Stimulated activated CD8-positive, alpha-beta memory T cell treated with anti-CD3 and anti-CD28 coated beads, Interleukin-12 subunit alpha, Interleukin-12 subunit beta, amount 100 ng/mL, for 1 hour (primary cell): ENCODE measurements at places on chromosomes 11 and 22.

DNA sequence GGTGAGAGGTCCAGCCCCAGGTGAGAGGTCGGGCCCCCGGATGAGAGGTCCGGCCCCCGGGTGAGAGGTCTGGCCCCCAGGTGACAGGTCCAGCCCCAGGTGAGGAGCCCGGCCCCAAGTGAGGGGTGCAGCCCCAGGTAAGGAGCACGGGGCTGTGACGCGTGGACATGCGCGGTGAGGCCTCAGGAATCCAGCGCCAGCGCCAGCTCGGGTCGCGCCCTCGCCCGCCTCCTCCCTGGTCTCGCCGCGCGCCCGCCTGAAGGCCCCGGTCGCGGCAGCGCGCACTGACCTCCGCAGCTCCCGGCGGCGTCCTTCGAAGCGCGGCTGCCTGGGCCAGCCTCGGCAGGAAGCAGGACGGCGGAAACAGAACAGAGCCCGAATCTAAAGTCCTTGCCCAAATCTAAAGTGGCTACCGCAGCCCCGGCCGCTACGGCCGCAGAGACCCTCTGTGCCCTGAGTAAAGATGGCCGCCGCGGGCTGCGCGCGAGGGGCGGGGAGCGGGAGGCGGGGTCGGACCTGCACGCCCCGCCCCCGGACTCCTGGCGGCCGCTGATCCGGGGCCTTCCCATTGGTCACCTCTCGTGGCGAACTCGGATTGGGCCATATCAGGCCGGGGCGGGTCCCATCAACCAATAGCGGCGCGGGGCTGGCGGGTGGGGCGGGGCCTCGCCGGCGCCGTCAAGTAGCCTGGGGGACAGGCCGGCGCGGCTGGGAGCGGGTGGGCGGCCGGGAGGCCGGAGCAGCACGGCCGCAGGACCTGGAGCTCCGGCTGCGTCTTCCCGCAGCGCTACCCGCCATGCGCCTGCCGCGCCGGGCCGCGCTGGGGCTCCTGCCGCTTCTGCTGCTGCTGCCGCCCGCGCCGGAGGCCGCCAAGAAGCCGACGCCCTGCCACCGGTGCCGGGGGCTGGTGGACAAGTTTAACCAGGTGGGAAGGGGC, at the start of the genes ALG12 and CRELD2:
TSS of gene ALG12 (minus strand) at position 465 of the 937 bp plus-strand sequence. CDS start 4,673 bp downstream, outside the sequence.
TSS of gene CRELD2 (plus strand) at position 661 of the 937 bp plus-strand sequence. CDS start at position 797, 136 bp downstream.
- peak; percentile 96 for DNase-seq

DNA sequence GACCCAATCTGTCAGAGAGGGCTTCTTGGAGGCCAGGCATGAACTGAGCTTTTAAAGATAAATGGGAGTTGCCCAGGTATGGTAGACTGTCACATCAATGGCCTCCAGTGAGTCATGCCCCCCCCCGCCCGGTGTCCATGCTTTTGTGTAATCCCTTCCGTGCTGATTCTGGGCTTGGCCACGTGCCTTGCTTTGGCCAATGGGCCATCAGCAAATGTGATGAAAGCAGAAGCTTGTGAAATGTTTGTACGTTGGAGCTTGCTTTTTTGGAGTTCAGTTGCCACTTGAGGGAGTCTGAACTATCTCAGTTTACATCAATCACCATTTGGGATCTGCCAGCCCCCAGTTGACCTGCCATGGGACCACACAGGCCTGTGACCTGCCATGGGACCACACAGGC, 4.3 kb upstream of the THY1 start:
- no peak for DNase-seq

DNA sequence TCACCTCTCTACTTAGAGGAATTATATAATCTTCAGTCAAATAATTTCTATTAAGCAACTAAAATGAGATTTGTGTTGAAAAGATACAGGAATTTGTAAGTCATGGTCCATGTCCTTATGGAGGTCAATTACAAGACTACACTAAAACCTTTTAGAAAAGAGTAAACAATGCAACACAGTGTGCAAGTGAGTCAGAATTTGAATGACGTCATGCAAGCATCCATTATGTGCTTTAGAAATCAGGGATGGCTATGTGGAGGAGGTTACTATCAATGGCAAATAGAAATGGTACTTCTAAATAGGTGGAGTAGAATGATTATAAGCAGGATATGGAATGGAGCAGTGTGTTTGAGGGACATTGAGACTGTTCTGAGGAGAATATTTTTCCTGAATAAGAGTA, 16.6 kb downstream of the OR10D3 start:
- no peak for DNase-seq

GRCh38 chr11:17703951-17704350, 15.4 kb upstream of the MYOD1 start:
- DNase-seq, result no peak

- DNase-seq, result no peak
These were observed 72.8 kb upstream of the PICALM start for GRCh38 chr11:86141727-86142126.

DNA sequence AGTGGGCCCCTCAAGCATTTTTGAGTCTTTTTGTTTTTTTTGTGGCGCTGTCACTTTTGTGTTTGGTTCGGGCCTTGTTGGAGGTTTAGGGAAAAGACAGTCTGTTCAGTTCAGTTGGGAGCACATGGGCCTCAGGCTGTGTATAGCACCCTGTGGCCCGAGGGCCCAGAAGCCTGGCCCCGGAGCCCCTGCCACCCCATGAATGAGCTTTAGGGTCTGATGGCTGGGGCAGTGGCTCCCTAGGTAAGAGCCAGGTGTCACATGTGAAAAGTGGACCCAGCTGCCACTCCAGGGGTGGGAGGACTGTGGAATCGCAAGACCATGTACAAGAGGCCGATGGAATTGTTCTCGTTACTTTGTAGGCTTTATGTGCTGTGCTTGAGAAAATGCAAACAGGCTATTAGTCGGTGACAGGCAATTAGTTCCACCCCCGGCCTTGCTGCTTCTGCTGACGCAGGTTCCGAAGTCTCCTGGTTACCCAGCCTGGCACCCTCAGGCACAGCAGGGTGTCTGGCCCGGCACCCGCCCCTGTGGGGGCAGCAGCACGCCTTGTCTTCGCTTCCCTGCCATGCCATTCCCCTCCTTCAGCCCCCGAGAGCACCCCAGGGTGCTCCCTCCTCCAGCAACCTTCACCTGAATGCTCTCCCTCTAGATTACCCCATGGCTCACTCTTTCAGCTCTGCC, 38.2 kb upstream of the PARVG start:
- DNase-seq, result no peak

GRCh38 chr22:22348127-22348814, 103.7 kb downstream of the VPREB1 start:
- DNase-seq, result no peak

GRCh38 chr11:65854852-65855837, 2.8 kb downstream of the CFL1 start:
- no peak for DNase-seq

- DNase-seq, result no peak
These were observed 8.0 kb downstream of the ARHGAP1 start for GRCh38 chr11:46692450-46692849.

DNA sequence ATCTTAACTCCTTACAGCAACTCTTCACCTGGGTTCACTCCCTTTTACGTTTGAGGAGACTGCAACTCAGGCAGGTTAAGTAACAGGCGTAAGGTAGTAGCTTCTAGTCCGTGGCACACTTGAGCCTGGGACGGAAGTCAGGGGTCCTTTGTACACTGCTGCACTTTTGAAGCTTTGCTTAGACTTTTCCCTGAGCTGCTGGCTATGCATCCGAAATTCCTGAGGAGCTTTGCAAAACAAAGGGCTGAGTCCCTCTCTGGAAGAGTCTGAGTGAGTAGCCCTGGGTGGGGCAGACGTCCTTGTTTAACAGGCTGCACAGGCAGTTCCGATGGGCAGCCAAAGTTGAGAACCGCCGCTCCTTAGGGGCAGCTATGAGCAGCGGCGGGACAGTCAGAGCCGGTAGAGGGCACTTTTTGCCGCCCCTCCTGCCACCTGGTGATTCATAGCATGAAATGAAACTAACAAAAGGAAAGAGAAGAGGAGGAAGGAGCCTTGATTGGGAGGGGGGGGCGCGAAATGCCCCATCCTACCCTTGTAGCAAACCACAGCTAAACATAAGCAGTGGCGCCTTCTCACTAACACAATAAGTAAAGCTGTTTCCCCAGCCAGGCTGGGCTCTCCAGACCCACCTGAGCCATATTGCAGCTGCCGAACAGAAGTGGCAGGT, 1.4 kb downstream of the TMEM109 start:
- peak; percentile 44 for DNase-seq

DNA sequence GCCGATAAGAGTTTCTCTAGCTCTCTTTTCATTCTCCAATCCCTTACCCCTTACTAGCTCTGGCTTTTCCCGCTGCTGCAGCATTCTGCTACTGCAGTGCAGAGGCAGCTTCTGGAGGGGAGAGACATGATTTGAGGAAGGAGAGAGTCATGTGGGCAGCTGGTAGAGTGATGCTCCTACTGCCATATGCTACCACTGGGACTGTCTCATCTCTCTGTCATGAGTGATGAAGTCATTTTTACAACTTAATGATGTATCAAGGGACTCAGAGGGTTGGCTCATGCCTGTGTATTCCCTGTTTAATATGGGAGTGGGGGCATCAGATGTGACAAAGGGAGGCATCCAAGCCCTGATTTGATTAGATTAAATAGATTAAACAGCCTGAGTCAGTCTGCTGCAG, 11.3 kb downstream of the SLC17A6 start:
- no peak for DNase-seq

DNA sequence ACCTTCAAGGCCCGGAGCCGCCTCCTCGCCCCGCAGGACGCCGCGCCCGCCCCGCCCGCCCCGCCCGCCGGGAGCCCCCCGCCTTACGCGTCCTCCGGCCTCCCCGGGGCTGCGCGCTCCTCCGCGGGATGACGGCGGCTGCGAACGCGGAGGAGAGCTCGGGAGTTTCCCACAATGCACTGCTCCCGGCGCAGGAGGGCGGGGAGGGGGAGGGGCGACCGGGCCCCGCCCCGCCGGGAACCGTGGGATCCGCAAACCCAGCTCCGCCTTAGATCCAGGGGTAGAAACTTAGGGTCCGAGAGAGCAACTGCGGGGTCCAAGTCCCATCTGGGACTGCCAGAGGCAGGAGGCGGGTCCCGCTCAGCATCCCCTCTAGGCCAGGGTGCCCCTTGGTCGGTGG, at the start of gene CEND1:
TSS of gene CEND1 (minus strand) at position 148 of the 400 bp plus-strand sequence. CDS start 1,514 bp downstream, outside the sequence.
- no peak for DNase-seq

- no peak for DNase-seq
These were observed 329.9 kb upstream of the LRRC4C start for GRCh38 chr11:41789376-41789775.

- DNase-seq, result no peak
These were observed 43.9 kb downstream of the ELFN2 start for GRCh38 chr22:37383341-37383740.

- DNase-seq, result no peak
These were observed 118.9 kb downstream of the MRTFA start for GRCh38 chr22:40517631-40518030.

DNA sequence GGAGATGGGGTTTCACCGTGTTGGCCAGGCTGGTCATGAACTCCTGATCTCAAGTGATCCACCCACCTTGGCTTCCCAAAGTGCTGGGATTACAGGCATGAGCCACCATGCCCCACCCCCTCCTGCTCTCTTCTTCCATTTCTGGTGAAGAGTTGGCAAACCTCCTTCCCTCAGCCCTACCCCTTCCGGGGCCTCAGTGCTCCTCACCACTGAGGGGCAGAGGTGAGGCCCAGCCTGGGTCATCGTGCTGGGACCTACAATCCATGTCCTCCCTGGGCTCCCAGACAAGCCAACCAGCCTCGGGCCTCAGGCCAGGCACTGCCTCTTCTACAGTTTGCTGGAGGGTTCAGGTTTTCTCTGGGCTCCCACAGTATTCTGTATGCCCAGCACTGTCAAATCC, 14.8 kb upstream of the TPBGL start:
- DNase-seq, result no peak

- no peak for DNase-seq
These were observed 411.3 kb downstream of the INSC start for GRCh38 chr11:15526032-15526431.

DNA sequence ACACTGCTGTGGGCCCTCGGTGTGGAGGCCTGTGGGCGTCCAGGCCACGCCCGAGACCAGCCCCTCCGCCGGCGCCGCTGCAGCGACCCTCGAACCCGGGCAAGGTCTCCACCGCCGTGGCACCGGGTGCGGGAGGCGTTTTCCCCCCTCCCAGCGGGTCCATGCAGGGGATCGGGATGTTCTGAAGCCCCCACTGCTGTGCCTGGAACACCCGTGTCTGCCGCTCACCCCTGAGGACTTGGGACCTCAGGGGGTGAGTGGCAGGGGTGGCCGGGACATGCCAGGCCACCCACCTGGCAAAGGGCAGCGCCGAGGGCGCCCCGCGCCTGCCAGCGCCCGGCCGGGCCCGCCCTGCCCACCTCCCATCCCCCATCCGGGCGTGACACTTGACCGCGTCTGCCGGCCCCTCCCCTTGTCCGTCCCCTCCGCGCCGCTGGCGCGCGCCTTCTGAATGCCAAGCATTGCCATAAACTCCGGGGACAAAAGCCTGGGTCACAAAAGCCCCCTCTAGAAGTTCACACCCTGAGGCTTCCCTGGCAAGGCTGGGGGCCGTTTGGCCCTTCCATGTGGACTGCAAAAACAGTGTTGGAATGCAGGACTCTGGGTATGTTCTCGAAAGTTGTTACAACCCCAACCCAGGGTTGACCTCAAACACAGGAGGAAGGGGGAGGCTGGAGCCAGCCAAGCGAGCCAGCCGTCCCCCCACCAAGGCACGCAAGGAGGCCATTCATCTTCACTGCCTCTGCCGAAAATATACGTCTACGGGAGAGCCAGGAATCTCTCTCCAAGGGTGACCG, 819 bp upstream of the KCNQ1OT1 start:
- DNase-seq, result no peak

GRCh38 chr11:88384004-88384668, 46.6 kb upstream of the CTSC start:
- DNase-seq, result no peak

GRCh38 chr22:38448945-38449745, 5.9 kb downstream of the KCNJ4 start:
- no peak for DNase-seq

GRCh38 chr11:86103808-86104207, 34.9 kb upstream of the PICALM start:
- DNase-seq, result no peak

DNA sequence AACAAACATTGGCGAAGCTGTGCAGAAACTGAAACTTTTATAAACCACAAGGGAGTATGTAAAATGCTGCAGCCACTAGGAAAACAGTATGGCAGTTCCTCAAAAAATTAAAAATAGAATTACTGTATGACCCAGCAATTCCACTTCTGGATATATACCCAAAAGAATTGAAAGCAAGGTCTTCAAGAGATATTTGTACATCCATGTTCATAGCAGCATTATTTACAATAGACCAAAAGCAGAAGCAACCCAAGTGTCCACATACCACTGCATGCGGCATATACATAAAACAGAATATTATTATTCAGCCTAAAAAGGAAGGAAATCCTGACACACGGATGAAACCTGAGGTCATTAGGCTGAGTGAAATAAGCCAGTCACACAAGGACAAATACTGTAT, 85.8 kb downstream of the RELT start:
- no peak for DNase-seq

GRCh38 chr11:10401256-10401655, 53.8 kb upstream of the AMPD3 start:
- no peak for DNase-seq

GRCh38 chr22:38215156-38216038, 13.6 kb downstream of the MAFF start:
- DNase-seq, result no peak

- peak; percentile 14 for DNase-seq
These were observed 465 bp downstream of the SUN2 start for GRCh38 chr22:38755155-38755910.
